Left ventricle myocardium superior (tissue), 1 donor: ENCODE measurements at places on chromosomes 3 and 15. TPM values are rescaled to one million over a fixed set of nuclear protein-coding genes. Genes with fewer than 3 reads are reported as not detected.

DNA sequence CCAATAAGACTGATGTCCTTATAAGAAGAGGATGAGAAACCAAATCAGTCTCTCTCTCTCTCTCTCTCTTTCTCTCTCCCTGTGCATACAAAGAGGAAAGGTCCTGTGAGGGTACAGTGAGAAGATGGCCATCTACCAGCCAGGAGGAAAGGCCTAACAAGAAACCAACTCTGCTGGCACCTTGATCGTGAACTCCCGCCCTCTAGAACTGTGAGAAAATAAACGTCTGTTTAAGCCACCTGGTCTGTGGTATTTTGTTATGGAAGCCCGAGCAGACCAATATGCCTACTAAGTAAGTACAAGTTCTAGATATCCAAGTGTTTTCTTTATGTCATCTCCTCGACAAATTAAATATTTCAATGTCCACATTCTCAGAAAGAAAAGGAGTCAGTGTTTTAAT lies 44.9 kb upstream of the TMC3 start:
- DNase-seq: no peak

GRCh38 chr15:41154412-41154811 lies 38.3 kb upstream of the INO80 start:
- no peak for DNase-seq

GRCh38 chr3:127039719-127040118 lies 56.8 kb downstream of the PLXNA1 start:
- DNase-seq: peak; percentile 15

GRCh38 chr3:5188419-5189221 lies 1.1 kb downstream of the EDEM1 start:
- no peak for DNase-seq

- DNase-seq: no peak
These were observed 16.4 kb downstream of the APBA2 start for GRCh38 chr15:28901987-28902745.

DNA sequence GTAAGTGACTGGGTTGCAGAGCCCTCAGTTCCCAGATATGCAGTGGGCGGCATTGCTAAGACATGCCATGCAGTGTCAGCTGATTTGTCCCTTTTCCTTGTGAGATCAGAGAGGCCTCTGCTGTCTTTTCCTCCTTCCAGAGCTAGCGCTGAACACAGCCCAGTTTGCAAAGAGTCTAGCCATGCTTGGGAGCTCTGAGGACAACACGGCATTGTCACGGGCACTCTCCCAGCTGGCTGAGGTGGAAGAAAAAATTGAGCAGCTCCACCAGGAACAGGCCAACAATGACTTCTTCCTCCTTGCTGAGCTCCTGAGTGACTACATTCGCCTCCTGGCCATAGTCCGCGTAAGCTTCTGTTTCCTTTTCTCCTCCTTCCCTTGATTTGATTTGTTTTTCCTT lies 20.0 kb upstream of the SNX22 start:
- DNase-seq: peak; percentile 55

DNA sequence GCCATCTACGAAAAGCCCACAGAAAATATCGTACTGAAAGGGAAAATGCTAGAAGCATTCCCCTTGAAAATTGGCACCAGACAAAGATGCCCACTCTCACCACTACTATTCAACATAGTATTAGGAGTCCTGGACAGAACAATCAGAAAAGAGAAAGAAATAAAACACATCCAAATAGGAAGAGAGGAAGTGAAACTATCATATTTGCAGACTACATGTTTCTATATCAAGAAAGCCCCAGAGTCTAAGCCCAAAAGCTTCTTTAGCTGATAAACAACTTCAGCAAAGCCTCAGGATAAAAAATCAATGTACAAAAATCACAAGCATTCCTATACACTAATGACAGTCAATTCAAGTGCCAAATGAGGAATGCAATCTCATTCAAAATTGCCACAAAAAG lies 15.6 kb downstream of the OR5K3 start:
- DNase-seq: no peak

DNA sequence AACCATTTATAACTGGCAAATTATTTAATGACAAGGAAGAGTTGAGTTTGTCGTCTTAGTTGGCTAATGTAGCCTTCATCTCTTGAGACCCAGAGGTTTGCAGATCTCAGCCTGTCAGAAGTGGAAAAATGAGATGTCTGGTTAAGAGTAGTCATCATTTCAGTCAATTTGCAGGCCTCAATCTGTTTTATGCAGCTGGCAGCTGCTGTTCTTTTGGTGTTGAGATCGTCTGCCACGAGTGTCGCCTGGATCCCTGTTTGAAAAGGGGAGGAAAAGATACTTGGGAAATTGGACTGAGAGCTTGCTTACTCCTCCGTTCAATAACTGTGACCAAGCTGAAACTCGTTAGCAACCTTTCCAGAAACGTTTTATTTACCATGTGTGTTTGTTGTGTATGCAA lies 2.3 kb downstream of the PHLDB2 start:
- no peak for DNase-seq

GRCh38 chr15:70761931-70762468 lies 1.4 kb downstream of the UACA start:
- no peak for DNase-seq

GRCh38 chr15:84961114-84961452 lies 20.6 kb upstream of the PDE8A start:
- DNase-seq: no peak

- no peak for DNase-seq
These were observed 47.7 kb upstream of the HES1 start for GRCh38 chr3:194087995-194088855.

TMEM207 gene
- total RNA-seq: not detected

PRR20G gene
- total RNA-seq: not detected

PML gene
- 20.8 TPM for total RNA-seq

CLK3 gene
- 55.3 TPM for total RNA-seq

IGSF10 gene
- 1.9 TPM for total RNA-seq

SRPRB gene
- total RNA-seq: 29.1 TPM
